Activated T-helper 9 cell treated with anti-CD3 and anti-CD28 coated beads, Interleukin-2, amount 50 U/mL, for 16 hours (primary cell): ENCODE measurements at places on chromosomes 1 and 21.

DNA sequence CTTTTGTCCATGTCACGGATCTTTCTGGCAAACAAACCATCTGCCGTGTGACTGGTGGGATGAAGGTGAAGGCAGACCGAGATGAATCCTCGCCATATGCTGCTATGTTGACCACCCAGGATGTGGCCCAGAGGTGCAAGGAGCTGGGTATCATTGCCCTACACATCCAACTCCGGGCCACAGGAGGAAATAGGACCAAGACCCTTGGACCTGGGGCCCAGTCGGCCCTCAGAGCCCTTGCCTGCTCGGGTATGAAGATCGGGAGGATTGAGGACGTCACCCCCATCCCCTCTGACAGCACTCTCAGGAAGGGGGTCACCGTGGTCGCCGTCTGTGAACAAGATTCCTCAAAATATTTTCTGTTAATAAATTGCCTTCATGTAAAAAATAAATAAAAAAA is 35.9 kb upstream of the NBL1 start:
- no peak for DNase-seq

DNA sequence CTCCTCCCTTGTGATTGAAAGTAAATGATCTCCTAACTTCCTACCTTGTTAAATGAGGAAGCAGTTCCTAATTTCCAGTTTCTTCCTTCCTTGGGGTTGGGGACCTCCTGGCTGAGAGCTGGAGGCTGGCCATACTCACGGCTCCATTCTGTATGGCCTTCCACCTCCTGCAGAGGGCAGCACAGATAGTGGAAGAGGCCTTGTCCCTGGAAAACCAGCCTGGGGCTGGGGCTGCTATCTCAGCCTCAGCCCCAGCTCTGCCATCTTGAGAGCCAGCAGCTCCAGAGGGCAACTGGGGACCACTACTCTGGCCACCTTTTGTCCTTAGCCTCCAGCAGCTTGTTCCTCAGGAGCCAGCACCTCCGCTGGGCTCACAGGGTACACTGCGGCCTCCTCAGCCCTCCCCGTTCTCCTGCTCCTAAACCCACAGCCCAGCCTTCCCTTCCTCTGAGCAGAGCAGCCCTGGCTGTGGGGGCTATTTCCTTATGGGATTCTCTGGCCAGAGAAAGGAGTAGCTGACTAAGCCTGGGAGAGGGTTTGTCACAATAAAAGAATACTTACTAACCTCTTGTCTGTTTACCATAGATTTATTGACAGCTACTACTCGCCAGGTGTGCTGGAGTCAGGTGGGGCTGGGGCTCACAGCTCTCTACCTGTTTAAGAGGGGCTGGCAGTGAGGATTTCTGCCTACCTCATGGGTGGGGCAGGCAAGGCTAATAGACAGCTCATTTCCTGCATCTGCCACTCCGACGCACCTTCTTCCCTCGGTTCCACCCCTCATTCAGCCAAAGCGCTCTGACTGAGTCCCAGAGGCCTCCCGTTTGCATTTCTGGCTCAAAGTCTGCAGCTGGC is 6.3 kb downstream of the TMEM234 start:
- DNase-seq: peak; percentile 42

GRCh38 chr1:100213141-100213540 is 35.1 kb upstream of the LRRC39 start:
- DNase-seq: no peak

DNA sequence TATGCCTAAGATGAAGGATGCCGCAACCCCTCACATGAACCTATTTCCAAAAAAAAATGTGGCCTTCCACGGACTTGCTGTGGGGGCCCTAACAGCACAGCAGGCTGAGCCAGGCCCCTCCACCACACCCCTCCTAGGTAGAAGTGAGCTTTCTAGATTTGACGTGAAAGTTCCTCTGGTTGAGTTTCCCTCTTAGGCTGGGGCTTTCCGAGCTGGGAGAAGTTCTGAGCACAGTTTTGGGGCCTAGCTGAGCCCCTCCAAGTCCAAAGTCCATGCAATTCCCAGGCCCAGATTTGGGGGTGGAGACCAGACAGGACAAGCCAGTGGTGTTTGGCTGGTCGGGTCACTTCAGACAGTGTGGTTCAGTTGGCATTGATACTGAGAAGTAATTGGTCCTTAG is 13.8 kb upstream of the PHLDA3 start:
- DNase-seq: no peak

GRCh38 chr1:43237121-43237520 is 32.7 kb upstream of the TMEM125 start:
- no peak for DNase-seq

- DNase-seq: no peak
These were observed 19.6 kb downstream of the SIPA1L2 start for GRCh38 chr1:232610192-232610901.

DNA sequence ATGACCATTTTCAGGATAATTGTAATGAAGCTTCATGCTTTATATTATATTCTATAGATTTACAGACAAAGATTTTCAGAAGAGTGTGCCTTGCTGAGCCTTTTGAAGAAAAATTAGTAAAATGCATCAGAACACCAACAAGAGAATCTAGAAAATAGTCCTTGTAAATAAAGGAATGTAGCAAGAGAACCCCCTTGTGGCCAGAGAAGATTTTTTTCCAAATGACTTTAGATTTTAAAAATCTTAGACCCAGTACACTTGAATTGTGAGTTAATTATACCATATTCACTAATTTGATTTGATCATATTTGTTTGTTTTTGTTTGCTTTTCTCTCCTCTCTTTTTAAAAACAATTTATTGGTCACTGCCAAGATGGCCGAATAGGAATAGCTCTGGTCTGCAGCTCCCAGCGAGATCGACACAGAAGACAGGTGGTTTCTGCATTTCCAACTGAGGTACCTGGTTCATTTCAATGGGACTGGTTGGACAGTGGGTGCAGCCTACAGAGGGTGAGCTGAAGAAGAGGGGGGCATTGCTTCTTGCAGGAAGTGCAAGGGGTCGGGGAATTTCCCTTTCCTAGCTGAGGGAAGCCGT is 12.8 kb upstream of the IFI44L start:
- DNase-seq: no peak

- no peak for DNase-seq
These were observed 38.9 kb upstream of the UTS2 start for GRCh38 chr1:7891804-7892203.

- DNase-seq: no peak
These were observed 4.1 kb upstream of the TMCO1 start for GRCh38 chr1:165772739-165773138.

DNA sequence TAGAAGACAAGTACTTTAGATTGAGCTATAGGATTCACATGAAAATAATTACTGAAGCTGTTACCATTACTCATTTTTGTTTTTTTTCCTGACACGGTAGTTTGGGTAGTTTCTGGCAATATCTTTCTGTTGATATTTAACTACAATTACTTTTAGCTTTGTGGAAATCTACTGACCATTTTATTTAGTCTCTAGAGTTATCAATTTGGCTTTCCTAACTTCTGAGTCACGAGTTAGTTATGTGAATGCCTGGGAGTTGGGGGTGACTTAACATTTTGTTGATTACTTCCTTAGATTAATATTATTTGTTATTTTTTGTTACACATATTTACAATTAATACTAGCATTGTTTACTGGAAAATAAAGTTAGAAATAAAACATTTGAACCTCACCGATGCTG is 160.6 kb downstream of the HMCN1 start:
- DNase-seq: no peak

DNA sequence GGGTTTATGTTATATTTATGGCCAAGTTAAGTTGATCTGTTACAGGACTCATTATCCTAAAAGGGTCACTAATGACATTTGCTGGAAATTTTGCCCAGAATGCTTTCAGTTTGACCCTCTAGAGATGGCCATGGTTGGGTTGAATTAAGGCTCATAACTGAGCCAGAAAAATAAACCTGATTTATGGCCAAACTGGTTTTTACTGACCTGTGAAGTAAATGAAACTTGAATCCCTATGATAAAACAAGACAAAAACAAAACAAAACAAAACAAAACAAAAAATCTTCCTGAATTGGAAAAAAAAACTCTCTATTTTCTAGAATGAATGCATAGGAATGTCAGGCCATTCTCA is 72.5 kb upstream of the CLDN14 start:
- DNase-seq: no peak

- no peak for DNase-seq
These were observed 31.1 kb downstream of the HUNK start for GRCh38 chr21:31903896-31904295.

DNA sequence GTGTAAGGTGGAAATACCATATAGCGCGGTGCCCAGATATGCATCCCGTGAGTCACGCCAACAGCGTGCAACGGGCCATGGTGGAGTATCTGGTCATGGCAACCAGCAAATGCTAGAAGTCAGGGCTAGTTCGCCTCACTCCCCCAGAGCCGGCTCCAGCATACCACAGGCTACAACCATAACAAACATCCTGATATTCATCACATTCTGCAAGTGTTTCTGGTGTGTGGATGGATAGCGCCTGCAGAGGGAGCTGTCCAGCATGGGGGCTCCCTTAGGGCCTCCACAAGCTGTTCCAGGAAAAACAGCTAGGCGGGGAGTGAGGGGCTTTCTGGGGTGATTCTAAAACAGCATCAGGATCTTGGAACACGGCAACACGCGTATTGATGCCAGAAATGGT is 6.8 kb downstream of the C1orf198 start:
- DNase-seq: no peak

GRCh38 chr1:164576291-164577271 is 17.6 kb downstream of the PBX1 start:
- no peak for DNase-seq

- no peak for DNase-seq
These were observed 4.6 kb downstream of the ZBTB48 start for GRCh38 chr1:6584126-6585080.

DNA sequence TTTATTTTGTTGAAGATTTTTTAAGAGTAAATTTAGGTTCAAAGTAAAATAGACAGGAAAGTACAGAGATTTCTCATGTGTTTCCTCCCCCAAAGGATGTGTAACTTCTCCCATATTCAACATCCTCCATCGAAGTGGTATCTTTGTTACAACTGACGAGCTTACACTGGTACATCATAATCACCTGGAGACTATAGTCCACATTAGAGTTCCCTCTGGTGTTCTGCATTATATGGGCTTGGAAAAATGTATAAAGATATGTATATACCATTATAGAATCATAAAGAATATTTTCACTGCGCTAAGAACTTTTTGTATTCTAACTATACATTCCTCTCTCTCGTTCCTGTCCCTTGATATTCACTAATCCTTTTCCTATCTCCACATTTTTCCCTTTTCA is 203.7 kb downstream of the AMY1C start:
- DNase-seq: no peak

GRCh38 chr21:38922474-38923235 is 116.9 kb downstream of the ETS2 start:
- no peak for DNase-seq

- DNase-seq: no peak
These were observed 347.8 kb downstream of the DUSP10 start for GRCh38 chr1:221394011-221394544.

DNA sequence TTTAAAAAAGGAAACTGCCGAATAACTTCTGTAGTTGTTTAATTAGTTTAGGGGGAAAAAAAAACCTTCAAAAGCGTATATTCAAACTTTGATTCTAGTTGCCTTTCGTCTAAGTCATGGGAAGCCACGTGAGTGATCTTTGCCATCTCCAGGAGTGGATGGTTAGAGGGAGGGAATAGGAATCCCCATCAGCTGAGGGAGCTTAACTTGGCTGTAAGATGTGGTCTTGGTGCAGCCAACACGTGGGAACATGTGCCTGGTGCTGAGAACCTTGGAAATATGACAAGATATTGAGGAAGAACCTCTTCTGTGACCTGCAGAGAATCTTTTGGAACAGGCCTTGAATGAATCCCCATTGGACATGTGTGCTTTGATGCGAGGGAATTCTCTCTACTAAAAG is 1.7 kb downstream of the BACE2 start:
- DNase-seq: no peak

GRCh38 chr1:60245324-60245723 is 171.8 kb upstream of the C1orf87 start:
- no peak for DNase-seq

GRCh38 chr1:209527372-209527771 is 56.1 kb upstream of the CAMK1G start:
- DNase-seq: no peak

GRCh38 chr21:29359718-29360117 is 61.0 kb downstream of the BACH1 start:
- DNase-seq: no peak

- DNase-seq: no peak
These were observed 197.6 kb upstream of the VAMP3 start for GRCh38 chr1:7573481-7573880.

DNA sequence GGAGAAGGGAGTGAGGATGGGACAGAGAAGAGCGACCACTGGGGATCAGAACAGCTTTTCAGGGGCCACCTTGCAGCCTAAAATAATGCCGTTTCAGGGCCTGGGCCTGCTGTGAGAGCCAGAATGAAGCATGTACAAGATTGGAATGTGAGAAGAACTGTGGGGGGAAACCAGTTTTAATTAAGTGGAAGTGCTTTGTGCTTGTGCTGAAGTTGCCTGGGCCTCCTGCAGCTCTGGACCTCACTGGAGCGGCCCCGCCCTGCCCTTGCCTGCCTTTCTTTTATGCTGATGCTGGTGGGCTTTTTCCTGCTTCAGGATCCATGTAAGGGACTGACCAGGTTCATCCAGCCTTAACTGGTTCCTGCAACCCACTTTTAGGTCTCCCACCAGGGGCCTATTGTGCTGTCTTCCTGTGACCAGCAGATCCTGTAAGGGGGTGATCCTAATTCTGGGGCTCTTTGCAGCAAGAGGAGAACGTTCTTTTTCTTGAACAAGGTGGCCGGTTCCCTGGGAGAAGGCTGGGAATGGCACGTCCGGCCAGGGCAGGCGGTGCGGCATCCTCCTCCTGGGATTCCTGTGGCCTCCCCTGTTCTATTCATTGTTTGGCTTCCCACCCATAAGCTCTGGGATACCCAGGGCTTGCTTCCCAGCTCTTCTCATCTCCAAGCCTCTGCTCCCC is 3.2 kb downstream of the C1orf226 start:
- DNase-seq: no peak

DNA sequence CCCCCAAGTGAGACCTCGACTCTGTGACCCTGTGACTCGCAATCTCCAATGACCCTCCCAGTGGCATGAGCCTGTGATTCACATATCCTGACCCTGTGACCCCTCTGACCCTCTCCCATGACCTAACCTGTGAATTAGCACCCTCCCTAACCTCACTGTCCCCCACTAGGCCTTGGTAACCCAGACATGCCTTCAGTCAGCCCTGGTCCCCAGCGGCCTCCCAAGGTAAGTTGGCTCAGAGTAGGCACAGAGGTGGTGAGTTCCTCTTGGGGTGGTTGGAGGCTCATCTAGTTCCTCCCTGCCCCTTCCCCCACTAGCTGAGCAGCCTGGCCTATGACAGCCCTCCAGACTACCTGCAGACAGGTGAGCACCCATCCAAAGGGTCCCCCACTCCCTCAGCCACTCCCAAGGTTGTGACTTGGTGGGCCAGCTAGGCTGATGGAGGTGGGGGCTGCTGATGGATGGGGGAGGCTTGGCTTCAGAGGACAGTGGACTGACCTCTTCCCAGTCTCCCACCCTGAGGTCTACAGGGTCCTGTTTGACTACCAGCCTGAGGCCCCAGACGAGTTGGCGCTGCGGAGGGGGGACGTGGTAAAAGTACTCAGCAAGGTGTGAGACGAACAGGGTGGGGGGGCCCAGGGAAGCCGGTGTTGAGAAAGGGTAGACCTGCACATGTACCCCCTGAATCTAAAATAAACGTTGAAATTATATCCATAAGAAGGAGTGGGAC is 1.6 kb downstream of the SH3D21 start:
- no peak for DNase-seq
